ENCODE measurements at places on chromosomes 16 and 17.

DNA sequence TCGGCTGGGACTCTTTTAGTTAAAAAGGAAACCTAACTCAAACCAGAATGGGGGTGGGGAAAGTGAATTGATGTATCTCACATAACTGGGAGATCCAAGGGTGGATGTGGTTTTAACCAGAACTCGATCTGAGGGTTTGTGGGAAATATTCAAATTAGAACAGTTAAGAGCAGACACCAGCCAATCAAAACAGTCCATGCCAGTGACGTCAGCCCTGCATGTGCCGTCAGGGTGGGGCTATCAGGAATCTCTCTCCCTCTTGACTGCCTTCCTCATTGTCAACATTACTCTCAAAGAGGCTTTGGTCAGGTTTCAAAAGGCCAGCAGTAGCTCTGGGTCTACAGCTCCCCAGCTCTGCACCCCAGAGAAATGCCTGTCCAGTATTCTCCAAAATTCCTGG lies 94.2 kb upstream of the HSBP1 start:
- no peak for DNase-seq

DNA sequence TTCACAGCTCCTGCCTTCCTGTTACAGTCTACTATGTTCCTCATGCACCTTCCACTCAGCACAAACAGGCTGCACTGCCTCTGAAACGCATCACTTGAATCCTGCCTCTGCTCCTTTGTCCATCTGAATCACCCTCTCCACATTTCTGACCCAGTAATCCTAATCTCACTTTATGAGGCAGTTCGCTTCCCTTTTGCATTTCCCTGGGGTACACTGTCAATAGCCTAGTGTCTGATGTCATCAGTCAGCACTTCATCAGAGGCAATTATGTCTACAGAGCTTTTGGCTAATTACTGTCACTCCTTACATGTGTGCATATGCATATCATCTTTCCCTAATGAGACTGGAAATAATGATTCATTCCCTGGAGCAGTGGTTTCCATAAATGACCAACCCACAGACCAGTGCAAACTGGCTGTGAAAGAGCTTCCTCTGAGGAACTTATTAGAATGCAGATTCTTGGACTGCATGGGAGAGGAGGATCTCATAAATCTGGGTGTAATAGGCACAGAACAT lies 23.6 kb downstream of the CA4 start:
- no peak for DNase-seq

- DNase-seq: no peak
Measured at GRCh38 chr17:15085890-15086677, 179.0 kb downstream of the PMP22 start.

DNA sequence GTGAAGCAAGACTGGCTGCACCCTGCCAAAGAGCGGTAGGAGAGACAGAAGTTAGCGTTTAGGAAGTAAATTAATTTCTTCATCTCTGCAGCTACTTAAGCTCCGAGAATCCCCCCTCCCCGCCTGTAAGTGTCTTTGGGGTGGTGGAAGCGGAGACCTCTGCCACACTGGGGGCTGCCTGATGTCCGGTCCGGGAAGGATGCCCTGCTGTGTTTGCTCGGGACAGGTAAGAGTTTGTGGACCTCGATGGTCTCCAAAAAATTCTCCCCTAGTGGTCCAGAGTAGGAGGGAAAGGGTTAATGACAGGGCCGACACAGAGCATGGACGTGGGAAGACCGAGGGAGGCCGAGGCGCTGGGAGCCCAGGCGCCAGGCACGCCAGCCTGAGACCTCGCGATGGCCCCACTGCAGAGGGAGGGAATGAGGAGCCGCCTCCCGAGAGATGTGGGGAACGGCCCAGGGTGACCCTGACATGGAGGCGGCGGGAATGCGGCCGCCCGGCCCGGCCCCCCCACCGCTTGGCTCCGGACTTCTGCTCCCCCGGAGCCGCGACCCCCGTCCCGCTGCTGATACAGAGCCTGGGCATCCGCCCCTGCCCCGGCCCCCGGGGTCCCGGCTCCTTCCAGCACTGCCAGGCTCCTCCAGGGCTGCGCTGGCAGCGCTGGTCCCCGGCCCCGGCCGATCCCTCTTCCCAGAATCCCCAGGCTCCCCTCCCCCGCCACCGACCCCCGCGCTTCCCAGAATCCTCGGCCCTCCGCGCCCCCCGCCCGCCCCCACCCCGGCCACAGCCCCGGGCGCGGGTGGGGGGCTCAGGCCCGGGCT lies 680 bp downstream of the ZNF629 start:
- peak; percentile 53 for DNase-seq

DNA sequence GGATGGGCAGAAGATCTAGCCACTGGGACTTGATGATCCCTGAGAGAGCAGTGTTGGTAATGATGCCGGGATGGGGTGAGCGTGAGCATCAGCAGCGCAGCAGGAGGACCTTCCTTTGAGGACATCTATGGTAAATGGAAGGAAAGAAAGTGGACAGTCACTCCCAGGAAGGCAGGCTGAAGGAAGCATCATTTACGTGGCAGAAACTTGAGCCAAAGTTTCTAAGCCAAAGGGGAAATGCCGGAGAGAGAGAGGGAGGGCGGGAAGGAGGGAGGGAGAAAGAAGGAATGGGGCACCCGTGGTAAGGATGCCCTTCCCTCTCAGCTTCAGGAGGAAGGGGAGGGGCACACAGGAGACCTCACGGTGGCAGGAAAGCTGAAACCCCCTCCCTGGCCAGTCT lies 86.3 kb upstream of the CACNG5 start:
- DNase-seq: no peak

DNA sequence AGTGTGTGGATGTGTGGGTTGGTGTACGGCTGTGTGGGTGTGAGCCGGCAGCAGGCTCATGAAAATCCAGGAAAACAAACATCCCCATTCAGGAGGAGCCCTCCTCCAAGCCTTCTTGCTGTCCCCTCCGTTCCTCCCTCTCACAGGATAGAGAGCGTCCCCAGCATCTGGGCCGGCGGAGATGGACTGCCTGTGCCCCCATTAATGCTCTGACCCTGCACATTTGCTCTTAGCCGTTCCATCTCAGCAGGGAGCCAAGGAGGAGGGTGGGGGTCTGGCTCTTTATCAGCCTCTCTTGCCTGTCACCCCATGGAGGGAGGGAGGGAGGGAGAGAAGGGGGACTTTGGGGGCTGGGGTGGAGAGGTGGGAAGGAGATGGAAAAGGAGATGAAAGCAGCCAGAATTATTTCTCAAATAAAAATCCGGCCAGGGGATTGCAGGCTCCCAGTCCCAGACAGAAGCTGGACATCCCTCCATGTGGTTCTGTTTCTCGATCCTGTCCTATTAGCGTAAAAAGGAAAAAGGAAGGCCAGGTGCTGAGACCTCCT lies 240.0 kb upstream of the ZFHX3 start:
- DNase-seq: no peak

GRCh38 chr17:41004397-41004796 lies 4.5 kb downstream of the KRTAP3-1 start:
- peak; percentile 21 for DNase-seq

DNA sequence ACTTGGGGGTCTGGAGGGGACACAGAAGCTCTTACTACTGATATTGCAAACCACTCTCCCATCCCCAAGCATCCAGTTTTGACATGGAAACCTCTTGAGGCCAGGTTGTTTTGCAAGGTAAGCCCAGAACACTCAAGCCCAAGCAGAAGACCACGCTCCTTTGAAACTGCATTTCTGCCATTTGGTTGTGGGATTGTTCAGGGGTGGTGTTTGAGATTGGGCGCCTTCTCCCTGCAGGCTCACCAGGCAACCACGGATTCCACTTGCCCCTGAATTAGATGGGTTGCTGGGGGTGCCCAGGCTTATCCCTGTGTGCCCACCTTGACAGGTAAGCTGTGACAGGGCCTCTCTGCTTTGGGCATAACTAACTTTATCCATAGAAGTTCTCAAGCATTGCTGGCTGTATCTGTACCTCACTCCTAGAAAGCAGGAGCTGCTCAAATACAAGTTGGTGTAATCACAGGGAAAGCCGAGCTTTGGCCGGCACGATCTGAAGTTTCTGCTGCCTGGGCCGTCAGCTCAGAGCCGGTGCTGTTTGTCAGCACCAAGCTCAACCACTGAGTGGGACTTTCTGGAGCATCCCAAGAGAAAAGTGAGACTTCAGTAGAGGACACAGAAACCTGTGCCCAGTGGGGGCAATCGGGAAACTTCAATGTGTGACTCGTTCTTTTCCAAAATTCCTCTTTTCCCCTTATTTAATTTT lies 93.6 kb downstream of the CYLD start:
- DNase-seq: no peak

GRCh38 chr17:50259477-50260324 lies 14.6 kb upstream of the TMEM92 start:
- no peak for DNase-seq

GRCh38 chr17:76337413-76337777 lies 16.3 kb downstream of the PRPSAP1 start:
- no peak for DNase-seq

- DNase-seq: no peak
Measured at GRCh38 chr17:327296-327695, 25.3 kb downstream of the RPH3AL start.

- DNase-seq: no peak
Measured at GRCh38 chr16:57106767-57107166, 14.4 kb downstream of the CPNE2 start.

DNA sequence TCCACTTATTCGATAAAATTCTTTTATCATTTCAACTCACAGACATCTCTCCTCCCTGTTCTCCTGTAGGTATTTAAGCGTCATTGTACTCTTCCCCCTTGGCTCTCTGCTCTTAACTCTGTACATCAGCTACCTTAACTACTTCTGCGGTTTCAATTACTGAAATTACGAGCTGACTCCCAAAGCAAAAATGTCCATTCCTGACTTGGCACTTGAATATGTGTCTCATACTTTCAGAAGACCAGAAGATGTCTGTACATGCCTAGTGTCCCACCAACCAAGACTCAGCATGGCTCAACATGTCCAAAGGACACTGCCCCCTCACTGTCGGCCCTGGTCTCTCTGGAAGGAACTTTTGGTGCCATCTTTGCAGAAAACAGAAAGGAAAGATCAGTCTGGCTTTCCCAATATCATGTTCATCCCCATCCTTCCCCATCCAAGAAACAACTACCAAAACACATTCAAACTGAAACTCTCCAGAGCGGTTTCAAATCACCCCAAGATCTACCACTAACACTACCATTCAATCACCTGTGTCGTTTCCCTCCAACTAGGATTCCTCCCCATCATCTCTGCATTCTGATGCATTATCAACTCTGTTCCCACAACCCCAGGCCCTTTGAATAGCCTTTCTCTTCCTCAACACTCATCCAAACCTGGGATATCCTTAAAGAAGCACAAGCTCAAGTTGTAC lies 74.9 kb downstream of the ZFHX3 start:
- no peak for DNase-seq

- no peak for DNase-seq
Measured at GRCh38 chr17:55813944-55814343, 63.1 kb downstream of the PCTP start.

- no peak for DNase-seq
Measured at GRCh38 chr16:29983420-29984136, 9.9 kb downstream of the TAOK2 start.

- DNase-seq: no peak
Measured at GRCh38 chr17:78723957-78724356, 58.1 kb downstream of the CYTH1 start.

DNA sequence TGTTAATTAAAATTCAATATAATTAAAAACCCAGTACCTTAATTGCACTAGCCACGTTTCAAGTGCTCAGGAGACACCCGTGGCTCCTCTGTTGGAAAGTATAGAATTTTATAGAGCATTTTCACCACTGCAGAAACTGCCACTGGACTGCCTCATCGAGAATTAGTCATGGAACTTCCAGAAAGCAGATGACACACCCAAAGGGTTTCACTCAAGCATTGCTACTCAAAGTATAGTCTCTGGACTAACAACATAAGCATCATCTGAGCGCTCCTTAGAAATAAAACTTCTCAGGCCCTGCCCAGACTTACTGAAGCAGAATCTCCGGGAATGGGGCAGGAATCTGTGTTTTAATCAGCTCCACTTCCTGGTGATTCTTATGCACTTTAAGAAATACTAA lies 63.5 kb upstream of the GPR139 start:
- DNase-seq: no peak

GRCh38 chr17:55321427-55322060 lies 56.8 kb downstream of the HLF start:
- no peak for DNase-seq

GRCh38 chr17:30341703-30342249 lies 7.9 kb upstream of the TMIGD1 start:
- no peak for DNase-seq

- no peak for DNase-seq
Measured at GRCh38 chr16:12655537-12655936, 148.2 kb downstream of the CPPED1 start.

DNA sequence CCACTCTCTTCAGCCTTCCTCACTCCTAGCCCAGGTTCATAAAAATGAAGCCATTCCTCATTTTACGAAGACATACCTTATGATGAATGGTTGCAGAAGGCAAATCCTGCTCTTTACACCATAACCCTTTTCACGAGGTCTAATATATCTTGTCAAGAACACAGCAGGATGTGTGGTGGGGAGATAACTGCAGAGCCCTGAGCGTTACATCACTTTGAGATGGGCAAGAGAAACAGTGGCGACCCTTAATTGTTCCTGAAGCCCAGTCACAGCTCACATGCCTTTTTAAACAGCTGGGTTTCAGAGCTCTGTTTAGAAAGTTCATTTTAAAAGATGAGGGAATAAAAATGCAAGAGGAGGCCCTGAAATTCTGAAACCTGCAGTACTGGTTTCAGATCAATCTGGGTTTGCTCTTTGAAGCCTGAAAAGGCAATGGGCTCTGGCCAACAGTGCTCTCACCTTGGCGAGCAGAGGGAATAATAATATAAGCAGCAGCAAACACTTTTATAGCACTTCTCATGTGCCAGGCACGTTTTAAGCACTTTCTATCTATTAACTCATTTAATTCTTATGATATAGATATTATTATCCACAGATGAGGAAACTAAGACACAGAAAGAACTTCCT lies 2.9 kb downstream of the FAM117A start:
- no peak for DNase-seq

DNA sequence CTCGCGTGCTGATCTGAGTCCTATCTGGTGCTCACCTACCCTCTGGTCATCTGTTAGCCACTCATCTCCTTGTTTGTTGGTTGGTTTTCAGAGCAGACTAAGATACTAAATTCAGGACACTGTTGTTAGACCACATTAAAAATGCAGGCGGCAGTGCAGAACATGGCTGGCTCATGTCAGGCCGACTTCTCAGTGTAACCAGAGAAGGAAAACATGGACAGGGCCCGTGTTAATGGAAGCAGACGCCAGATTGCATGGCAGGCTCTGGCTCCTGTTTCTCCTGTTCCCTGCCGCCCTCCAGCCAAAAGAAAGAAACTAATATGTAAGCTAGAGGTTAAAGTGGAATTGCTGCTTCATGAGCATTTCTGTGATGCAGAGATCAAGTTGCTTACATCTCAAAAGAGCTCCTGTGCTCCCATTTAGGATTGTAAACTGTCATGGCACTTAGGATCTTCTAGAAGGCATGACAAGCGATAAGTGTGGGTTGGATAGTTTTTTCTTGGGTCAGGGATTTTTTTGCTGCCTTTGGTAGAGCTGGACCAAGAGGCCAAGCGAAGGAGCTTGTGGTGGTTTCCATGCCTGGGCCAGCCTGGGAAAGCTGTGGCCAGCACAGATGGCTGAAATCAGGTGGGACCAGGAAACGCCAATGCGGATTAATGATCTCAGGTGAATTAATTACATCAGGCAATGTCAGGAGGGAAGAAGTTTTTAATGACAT lies 56.1 kb downstream of the YPEL2 start:
- DNase-seq: peak; percentile 46

Data from WERI-Rb-1 (cell line).